ENCODE measurements at places on chromosomes 2 and 18.

- no peak for DNase-seq
Measured at GRCh38 chr18:41870817-41871216, 84.2 kb upstream of the PIK3C3 start.

DNA sequence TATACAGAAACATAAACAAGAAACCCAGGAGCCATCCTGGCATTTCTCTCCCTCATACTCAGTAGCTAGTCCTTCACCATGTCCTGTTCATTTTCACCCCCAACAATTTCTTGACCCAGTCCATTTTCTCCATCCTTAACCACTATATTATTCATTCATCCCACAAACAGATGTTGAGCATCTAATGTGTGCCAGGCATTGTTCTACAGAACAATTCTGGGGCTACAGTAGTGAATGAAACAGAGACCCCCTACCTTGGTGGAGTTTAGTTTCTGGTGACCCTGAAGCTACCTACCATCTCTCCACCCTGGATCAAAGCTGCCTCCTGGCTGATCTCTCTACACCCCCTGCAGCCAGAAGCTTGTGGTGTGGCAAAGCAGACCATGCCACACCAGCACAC, 27.5 kb upstream of the BZW1 start:
- no peak for DNase-seq

- no peak for DNase-seq
Measured at GRCh38 chr2:72144632-72145288, 2.9 kb downstream of the CYP26B1 start.

- DNase-seq, result no peak
Measured at GRCh38 chr2:206069417-206069816, 16.6 kb downstream of the INO80D start.

- DNase-seq, result no peak
Measured at GRCh38 chr2:152421521-152422370, 86.8 kb downstream of the FMNL2 start.

DNA sequence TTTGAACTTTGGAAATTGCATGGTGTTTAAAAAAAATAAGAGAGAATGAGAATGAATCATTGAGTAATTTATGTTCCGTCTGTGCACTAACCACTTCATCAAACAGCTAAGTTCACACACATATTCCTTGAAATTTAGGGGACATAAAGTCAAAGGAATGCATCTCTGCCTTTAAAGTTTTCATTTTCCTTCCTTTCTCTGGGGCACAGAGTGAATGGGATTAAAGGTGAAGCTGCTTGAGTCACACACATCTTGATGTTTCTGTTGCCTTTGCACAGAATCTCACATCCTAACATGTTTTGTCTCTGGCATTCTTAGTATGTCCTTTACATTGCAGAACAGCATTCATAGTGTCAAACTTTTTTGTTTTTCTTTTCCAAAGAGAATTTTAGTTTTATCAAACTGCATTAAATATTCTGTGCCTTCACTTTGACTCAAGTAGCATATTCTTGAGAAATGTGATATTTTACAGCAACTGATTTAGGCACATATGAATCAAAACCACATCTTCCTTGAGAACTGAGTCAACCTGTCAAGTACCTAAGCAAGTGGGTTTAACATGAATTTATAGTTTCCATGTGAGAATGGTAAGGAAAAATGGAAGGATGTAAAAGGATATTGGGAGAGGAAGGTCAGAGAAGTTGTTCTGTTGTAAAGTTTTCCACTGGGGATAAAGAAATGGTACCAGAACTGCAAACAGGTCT, 169.1 kb upstream of the THUMPD2 start:
- DNase-seq, result no peak

- DNase-seq, result no peak
Measured at GRCh38 chr2:98013407-98014042, 17.8 kb upstream of the TMEM131 start.

- no peak for DNase-seq
Measured at GRCh38 chr2:226963528-226963927, 127.7 kb downstream of the RHBDD1 start.

GRCh38 chr2:69495008-69495407, 57.8 kb upstream of the NFU1 start:
- DNase-seq, result no peak

DNA sequence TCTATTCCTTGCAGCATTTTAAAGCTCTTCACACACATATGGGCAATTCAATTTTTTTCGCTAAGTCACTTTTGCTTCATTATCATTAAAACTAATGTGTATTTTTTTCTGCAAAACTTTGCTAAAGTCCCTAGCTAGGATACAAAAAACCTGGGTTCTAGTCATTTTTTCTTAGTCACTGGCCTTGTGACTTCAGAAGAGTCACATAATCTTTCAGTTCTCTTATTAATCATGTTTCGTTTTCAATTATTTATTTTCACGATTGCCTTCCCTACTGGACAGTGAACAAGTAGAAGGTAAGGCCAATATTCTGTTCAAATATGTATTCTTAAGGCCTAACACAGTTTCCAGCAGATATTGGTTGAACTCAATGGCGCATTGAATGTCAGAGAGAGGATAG, 60.9 kb upstream of the CYRIA start:
- no peak for DNase-seq

- DNase-seq, result no peak
Measured at GRCh38 chr2:3459185-3460015, 59.9 kb downstream of the ADI1 start.

- DNase-seq, result no peak
Measured at GRCh38 chr18:38174594-38174993, 609.0 kb upstream of the CELF4 start.

GRCh38 chr18:74951165-74951760, 257.7 kb downstream of the PTGR3 start:
- DNase-seq, result no peak

- no peak for DNase-seq
Measured at GRCh38 chr2:4427083-4427482, 723.7 kb downstream of the DCDC2C start.

GRCh38 chr2:25082002-25082622, 40.2 kb downstream of the EFR3B start:
- no peak for DNase-seq

GRCh38 chr2:228469721-228470120, 288.2 kb upstream of the SPHKAP start:
- no peak for DNase-seq

- no peak for DNase-seq
Measured at GRCh38 chr2:9596621-9597311, 34.0 kb downstream of the YWHAQ start.

- DNase-seq, result no peak
Measured at GRCh38 chr2:215830304-215830703, 183.0 kb downstream of the MREG start.

DNA sequence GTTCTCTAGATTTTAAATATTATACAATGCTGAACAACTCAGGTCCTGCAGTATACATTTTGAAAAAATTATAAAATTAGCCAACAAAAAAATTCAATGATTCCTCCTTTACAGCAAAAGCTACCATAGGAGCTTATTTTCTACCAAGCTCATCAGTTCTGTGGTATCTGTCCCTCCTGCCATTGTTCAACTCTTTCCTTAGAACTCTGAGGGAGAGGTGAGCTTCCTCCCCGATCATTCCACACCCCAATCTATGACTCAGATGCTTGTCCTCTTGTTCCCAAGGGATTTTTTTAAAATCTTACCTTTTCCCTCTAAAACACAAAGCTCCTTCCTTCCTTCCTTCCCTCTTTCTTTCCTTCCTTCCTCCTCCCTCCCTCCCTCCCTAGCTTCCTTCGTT, 13.5 kb downstream of the DPP4 start:
- no peak for DNase-seq

- no peak for DNase-seq
Measured at GRCh38 chr2:29902356-29902755, 19.0 kb downstream of the ALK start.

DNA sequence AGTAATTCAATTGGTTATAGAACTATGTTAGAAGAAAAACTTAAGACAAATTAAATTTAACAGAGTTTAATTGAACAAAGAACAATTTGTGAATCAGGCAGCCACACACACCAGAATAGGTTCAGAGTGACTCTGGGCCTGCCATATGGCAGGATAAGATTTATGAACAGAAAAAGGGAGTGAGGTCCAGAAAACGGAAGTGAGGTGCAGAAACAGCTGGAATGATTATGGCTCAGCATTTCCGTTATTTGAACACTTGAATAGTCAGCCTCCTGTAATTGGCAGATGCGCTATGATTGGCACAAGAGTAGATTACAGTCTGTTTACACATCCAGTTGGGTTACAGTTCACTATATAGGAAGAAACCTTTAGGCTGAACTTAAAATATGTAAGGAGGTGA, 99.0 kb downstream of the MBD2 start:
- DNase-seq, result no peak

Measured in stimulated activated CD4-positive, alpha-beta T cell treated with anti-CD3 and anti-CD28 coated beads, TNF-alpha, amount 100 ng/mL, for 4 hours (primary cell).